ENCODE measurements at places on chromosomes 1 and 21.

DNA sequence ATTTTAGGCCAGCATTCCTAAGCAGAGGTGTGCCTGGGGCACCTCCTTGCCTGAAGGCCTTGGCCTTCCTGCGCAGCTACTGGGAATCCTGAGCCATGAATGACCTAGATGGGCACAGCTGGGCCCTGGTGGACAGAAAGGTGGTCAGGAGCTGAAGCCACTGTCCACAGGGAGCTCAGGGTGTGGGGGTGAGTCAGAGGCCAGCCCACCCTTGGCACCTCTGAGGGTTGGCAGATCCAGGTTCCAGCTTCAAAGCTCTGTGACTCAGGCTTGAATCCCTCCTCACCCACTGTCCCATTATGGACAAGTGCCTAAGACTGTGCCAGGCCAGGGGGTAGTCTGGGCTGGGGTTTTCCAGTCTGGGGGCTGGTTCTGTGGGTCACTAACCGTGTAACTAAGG is 6.4 kb upstream of the EDN2 start:
- DNase-seq = no peak

- DNase-seq = no peak
These were observed 166.1 kb downstream of the HIVEP3 start for GRCh38 chr1:41752514-41753170.

DNA sequence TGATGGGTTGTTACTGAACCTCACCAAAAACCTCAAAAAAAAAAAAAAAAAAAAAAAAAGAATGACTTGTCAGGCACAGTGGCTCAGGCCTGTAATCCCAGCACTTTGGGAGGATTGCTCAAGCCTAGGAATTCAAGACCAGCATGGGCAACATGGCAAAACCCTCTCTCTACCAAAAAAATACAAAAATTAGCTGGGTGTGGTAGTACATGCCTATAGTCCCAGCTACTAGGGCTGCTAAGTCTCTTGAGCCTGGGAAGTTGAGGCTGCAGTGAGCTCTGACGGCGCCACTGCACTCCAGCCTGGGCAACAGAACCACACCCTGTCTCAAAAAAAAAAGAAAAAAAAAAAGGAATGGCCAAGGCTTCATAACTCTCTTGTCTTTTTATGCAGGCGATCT is 11.1 kb downstream of the CHAF1B start:
- DNase-seq = no peak

DNA sequence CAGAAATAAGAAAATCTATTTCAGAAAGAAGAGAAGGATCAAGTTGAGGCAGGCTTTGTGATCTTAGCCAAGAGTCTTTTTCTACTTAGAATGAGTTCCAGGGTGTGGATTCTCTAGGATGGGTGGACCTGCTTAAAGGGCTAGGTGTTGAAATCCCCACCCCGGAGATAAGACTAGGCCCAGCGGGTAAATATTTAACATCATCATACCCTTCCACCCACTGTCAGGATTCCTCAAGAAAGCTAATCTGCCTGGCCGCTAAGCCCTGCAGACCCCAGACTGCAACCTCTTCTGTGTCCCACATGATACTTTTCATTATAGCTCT is 5.8 kb downstream of the IGSF9 start:
- no peak for DNase-seq

- DNase-seq = peak; percentile 19
These were observed 26.4 kb downstream of the LRRC8B start for GRCh38 chr1:89550995-89551394.

DNA sequence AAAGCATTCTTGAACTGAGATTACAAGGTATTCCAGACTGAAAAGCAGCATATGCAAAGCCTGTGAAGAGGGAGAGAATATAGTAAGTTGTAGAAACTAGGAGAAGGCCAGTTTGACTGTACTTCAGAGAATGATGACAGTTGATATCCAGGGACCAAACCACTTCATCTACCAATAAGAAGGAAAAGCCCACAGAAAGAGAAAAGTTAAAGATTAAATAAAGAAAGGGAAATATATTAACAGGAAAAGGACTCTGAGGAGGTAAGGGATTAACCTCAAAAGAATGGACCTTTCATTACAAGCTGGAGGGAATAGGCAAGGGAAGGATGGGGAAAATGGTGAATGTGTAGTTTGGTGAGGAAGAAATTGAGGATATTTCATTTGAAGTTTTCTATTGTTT is 180.2 kb upstream of the CACYBP start:
- DNase-seq = no peak

- no peak for DNase-seq
These were observed 147.3 kb downstream of the KAZN start for GRCh38 chr1:14745789-14746188.

GRCh38 chr21:37827913-37828312 is 88.3 kb downstream of the KCNJ6 start:
- DNase-seq = no peak

DNA sequence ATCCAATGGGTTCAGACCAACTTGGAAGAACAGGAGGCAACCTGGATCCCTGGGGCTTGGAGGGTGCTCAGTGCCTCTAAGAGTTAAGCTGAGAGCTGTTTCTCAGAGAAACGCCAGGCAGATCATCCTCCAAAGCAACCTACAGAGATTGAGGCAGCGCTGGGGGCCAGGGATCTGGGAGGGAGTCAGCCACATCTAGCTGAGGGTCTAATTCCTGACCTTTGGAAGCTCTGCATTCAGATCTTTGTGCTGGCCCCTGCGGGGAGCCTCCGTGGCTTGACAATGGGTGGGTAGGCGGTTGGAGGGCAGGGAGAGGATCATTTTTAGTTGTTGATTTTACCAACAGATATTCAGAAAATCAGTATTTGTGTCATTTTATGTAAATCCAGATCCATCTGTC is 79.3 kb downstream of the DDX20 start:
- DNase-seq = no peak

GRCh38 chr1:217274416-217274815 is 356.5 kb downstream of the GPATCH2 start:
- no peak for DNase-seq

- DNase-seq = no peak
These were observed 4.8 kb upstream of the RGS16 start for GRCh38 chr1:182608845-182609610.

DNA sequence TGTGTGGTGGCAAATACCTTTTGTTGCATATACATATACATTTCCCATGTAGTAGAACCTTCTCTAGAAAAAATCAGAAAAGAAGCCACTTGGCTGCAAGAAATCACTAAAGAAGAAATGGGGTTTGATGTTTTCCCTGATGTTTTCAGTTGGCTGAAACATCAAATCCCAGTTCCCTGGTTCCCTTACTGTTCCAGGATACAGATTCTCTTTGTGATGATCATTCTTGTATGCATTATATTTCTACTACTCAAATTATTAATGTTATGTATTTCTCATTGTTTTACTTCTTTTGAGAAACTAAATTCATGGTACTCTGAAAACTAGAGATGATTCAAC is 7.6 kb downstream of the RNU1-2 start:
- no peak for DNase-seq

GRCh38 chr1:219227360-219228057 is 53.8 kb downstream of the LYPLAL1 start:
- no peak for DNase-seq

- no peak for DNase-seq
These were observed 3.9 kb downstream of the CD1B start for GRCh38 chr1:158327481-158327880.

DNA sequence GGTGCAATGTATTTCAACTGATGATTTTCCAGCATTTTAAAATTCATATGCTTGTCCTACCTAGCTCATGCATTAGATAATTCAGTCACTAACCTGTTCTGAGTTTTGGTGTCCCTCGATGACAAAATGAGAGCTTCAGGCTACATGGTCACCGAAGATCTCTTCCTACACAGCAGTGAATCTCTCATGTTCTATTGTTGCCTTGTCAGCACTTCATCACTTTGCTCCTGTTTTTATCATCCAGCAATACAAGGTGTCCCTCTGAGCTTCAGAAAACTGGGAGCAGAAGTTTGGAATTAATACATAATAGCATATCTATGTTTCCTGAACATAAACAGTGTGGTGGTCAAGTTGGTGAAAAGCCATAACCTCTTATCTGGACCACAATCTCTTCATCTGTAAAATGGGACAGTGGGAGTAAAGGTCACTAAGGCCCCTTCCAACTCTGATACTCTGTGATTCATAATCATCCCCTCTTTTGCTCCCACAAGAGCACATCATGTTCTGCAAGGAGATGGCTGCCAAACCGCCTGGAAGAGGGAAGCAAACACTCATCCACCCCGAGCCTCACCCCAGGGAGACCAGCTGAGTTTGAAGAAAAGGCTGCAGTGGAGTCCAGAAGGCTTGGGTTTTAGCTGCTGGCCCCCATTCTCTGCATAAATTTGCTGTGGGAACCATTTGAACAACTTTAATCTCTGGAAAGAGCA is 137.9 kb upstream of the F3 start:
- DNase-seq = no peak

GRCh38 chr1:205936846-205937586 is 6.2 kb downstream of the SLC26A9 start:
- no peak for DNase-seq

DNA sequence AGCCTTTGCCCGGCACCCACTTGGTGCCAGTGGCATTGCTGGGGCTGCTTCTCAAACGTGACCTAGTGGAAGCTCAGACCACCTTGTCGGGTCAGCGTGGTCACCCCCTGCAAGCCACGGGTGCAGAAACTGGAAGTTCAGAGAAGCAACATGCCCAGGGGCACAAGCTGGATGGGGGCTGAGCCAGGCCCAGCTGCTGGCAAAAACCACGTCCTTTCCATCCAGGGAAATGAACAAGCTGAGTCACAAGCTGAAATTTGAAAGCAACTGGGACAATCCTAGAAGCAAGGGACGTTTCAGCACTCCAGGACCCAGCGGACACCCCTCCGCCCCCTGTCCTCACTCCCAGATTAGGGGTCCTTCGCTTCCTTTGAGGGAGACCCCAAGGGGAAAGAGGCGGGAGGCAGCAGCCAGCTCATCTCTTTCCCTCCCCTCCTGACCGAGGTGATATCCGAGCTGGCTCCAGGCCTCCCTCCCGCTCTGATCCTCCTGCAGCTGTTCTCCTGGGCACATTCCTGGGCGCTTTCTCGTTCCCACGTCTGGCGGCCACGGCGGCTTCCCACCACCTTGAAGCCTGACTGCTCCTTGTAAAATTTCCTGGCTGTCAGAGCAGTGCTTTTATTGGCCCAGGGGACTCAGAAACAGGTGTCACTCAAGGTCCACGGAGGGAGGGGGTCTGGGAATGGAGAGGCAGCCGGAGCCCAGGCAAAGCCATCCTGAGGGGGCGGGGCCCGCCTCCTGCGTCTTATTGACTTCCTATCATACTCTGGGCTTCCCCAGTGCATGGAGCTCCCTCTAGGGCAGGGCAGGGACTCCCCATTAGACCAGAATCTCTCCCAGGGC is 62.8 kb downstream of the PAX7 start:
- no peak for DNase-seq

All from HEK293T (cell line).